ENCODE measurements at places on chromosomes 4 and X.

DNA sequence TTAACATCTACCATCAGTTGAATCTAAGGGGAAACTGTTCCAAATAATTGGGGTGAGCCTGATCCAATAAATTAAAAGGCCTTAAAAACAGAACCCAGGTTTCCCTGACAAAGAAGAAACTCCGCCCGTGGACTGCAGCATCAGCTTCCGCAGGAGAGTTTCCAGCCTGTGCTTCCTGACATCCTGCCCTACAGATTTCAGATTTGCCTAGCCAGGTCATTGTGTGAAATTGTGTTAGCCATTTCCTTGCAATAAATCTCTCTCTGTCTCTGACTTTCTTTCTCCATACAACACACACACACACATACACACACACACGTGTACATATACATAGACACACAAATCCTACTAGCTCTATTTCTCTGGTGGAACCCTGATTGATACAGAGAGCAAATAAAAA, 48.3 kb upstream of the LCORL start:
- no peak for DNase-seq

GRCh38 chr4:158786121-158786601, 17.3 kb downstream of the FNIP2 start:
- no peak for DNase-seq

DNA sequence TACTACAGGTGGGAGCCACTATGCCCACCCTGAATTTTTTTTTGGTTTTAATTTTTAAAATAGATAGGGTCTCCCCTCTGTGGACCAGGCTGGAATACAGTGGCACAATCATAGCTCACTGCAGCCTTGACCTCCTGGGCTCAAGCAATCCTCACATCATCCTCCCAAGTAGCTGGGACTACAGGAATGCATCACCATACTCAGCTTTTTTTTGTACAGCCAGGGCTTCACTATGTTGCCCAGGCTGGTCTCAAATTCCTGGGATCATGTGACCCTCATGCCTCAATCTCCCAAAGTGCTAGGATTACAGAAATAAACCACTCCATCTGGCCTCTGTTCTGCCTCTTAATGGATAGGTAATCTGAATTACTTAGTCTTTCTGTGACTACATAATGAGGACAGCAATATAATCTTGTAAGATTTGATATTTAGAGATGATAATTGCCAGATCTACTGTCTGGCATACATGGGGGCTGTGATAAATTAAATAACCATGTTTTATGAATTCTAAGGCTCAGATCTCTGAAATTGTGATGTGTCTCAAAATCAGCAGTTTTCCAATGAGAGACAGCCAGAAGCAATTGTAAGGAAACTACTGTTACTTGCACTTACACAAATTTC, 26.7 kb downstream of the PDS5A start:
- DNase-seq, result no peak

DNA sequence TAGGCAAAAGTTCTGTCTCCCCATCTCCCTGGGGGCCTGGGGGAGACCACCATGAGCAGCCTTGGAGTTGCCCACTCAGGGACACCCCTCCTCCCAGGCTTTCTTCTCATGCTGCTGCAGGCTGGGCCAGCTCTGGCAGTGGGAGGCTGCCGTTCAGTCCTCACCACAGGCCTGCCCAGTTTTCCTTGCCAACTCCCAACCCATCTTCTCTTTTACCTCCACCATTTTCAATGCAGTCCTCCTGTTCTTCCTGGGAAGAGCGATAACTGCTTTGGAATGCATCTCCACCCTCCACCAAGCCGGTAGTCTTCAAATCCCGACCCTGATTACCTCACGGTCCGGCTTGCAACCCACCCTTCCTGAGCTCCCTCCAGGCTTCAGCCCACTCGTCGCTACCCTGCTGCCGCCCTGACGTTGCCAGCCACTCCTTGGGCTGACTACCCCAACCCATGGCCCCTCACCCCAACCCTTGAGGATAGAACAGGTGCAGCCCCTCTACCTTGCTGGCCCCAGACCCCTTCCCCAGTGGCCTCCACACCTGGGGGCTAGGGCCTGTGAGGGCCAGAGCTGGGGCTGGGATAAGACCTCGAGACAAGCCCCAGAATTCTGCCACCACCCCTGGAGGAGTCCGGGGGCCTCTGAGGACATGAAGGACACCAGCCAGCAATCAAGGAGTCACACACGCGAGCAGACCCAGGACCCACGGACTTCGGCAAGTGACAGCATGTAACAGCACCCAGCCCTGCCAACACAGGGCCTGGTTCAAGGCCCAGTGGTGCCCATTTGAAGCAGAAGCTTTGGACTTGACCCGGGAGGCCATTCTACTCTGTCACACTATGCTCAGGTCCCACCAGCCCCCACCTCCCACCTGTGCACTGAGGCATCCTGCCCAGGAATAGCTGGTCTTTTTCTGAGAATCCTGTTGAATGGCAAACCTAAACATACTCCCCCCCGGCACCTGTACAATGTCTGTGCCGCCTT, 9.2 kb downstream of the WDR1 start:
- DNase-seq, result no peak

- DNase-seq, result no peak
These were observed 199.9 kb downstream of the PCDH7 start for GRCh38 chr4:30920043-30920442.
